NCI-H146 (cell line): ENCODE measurements at places on chromosomes 4 and X.

DNA sequence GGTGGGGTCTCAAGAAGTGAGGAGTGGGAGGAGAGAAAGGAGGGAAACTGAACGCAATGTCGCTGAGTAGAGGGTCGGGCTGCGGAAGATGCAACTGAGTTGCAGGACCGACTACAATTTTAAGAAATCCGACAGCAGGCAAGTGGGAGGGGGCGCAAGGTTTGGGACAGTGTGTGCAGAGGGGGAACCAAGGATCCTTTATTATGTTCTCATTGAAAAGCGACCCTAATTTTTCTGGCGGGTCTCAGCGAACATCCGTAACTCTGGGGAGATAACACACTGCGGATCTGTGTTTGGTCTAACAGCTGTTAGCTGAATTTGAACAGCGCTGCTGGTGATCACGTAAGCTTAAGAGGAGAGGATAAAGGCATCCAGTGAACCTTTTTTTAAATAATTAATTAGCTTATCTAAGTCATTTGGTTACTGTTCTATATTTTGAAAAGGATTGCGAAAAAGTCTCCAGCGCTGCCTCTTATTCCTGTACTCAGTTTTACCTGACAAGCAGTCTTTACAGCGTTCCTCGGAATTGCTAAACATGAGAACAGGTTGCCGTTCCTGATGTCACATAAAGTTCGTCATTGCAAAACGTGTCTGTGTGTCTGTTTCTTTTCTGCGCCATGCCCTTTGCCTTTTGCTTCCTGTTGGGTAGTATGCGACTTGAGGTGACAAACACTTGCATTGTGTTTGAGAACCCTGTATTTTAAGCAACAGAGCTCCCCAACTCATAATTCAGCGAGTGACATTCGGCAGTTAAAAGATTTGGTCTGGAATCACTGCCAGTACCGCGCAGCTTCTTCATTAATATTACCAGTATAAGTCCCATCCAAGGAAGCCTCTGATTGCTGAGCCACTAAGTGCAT lies 1.3 kb downstream of the HTR2C start:
- no peak for DNase-seq

DNA sequence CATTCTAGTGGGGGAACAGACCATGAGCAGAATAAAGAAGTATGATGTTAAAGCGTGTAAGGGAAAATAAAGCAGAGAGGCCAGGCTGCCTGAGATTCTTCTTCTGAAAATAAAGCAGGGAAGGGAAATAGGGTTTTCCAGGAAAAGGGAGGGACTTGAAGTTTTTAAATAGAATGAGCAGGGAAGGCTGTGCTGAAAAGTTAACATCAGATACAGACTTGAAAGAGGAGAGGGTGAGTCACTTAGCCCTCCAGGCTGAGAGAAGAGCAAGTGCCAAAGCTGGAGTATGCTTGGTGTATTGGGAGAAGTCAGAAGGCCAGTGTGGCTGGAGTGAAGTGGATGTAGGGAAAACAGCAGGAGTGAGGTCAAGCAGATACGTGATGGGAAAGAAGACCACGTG lies 10.0 kb upstream of the PLK4 start:
- DNase-seq: no peak

DNA sequence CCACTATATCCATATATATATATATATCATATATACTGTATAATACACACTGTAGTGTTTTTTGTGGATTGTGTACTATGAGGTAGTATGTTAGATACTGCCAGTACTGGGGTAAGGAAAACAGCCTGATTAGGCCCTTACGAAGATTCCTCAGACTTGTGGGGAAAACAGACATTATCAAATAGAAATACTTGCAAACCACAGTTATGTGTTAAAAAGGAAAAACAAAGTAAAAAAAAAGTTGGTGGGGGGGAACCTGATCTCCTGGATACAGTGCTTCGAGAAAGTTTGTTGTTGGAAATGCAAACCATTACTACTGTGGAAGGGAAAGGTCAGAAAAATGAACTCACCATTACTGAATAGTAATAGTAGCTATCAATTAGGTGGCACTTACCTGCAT lies 53.0 kb downstream of the PKD2 start:
- no peak for DNase-seq

DNA sequence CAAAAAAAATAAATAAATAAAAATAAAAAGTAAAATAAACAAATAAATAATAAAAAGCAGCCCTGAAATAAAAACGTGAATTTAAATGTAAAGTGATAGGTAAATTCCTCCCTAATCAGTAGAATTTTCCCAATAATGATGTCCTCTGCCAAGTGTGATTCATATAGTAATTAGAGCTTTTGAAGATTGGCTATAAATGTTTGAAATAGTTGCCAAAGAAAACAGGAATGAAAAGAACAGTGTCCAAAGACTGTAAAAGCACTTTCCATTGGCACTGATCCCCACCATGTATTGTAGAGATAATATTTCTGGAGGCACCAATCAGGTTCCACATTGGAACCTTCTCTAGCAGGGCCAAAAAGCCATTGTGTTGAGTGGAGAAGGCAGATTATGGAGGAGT lies 25.9 kb upstream of the SMARCAD1 start:
- no peak for DNase-seq

- no peak for DNase-seq
Measured at GRCh38 chrX:50971395-50971794, 60.9 kb downstream of the BMP15 start.

DNA sequence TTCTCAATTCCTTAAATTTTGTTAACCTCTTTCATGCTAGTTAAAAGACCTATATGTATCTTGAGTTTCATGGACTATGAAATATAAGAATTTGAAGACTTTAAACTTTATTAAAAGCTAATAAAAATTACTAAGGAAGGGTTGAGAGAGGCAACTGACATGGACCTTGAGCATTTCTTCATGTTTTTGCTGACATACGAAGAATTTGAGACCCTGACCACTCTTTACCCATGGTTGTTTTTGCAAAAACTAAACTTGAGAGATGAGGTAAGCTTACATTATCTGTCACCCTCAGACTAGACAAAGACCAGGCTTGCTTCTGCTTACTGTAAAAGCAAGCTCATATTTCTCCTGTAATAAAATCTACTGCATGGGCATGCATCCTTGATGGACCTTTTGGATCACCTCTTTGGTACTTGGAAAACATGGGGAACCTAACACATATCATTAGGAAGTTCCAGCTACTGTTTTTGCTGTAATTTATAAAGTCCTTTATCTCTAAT lies 338.2 kb upstream of the PABPC4L start:
- DNase-seq: no peak

DNA sequence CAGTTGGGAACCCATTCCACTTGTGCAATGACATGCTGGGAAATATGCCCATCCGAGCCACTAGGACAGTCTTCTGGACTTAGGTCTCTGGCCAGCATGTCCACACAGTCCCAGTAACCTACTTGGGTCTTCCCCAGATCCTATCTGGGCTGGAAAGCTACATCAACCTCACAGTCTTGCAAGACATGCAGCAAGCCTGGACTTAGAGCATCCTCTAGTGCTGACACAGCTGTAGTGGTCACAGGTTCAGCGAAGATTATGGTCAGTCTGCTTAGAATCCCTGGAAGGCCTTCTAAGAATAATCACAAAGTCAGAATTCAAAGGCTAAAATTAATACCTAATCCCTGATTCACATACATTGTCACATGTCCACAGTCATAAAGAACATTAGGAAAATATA lies 842.7 kb downstream of the STPG2 start:
- DNase-seq: no peak

- DNase-seq: no peak
Measured at GRCh38 chr4:137956256-137956655, 285.9 kb downstream of the SLC7A11 start.

GRCh38 chr4:123352240-123352945 lies 44.2 kb upstream of the SPRY1 start:
- no peak for DNase-seq

DNA sequence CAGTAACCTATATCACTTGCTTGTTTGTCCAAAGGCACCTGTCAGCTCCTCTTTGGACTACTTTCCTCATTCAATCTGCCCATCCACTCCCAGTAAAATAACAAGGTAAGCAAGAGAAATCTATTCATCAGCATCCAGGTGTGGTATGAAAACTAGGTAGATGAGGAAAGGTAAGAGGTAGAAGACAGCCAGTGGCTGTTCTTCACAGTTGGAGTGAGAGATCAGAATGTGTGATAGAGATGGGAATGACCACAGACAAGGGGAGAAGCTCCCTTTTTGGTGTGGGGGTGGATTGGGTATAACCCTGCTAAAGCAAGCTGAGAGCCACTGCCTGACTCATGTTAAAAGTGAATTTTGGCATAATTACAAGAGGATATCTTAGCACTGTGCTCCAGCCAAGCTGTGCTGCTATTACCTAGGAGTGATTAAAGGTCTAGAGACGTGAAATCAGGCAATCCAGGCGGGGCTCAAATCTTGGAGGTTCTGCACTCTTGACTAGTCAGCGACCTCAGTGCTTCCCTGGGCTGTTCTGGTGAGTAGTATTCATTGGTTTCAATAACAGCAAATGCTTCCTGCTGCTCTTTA lies 28.1 kb upstream of the RASL11B start:
- no peak for DNase-seq

- peak; percentile 76 for DNase-seq
Measured at GRCh38 chr4:172188248-172188988, 375.2 kb downstream of the GALNTL6 start.

- no peak for DNase-seq
Measured at GRCh38 chrX:15202454-15203177, 67.3 kb downstream of the ASB9 start.

DNA sequence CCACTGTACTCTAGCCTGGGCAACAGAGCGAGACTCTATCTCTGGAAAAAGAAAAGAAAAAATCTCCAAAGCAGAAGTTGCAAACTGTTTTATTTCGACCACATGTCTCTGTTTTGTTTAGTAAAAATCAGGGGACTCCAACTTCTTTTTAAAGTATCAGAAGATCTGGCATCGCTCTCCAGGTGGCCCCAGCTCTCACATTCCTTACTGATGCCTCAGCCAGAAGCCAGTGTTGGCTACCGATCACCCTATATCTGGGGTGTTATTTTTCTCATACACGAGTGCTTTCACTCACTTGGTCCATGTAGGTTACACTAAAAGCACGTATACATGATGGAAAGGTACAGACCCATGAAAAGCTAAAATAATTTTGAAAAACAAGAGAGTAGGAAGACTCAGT lies 8.3 kb downstream of the MPP1 start:
- no peak for DNase-seq

- peak; percentile 8 for DNase-seq
Measured at GRCh38 chrX:33434256-33435092, 223.1 kb upstream of the DMD start.

DNA sequence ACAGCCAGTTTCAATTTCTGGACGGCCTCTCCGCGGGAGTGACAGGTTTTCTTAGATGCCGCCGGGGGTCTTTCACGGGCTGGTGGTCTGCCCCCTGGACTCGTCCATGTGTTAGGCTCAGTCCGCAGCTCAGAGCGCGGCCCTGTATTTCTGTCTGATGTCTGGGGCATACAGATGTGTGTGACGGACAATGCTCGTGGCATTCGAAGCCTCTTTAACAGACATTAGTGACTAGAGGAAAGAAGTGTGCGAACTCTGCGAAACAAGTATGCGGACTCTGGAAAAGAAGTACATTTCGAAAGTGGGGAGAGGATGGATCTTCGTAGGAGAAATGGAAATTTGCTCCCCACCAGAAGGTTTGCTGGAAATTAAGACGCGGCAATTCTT lies 793 bp upstream of the DCUN1D4 start:
- DNase-seq: peak; percentile 48

DNA sequence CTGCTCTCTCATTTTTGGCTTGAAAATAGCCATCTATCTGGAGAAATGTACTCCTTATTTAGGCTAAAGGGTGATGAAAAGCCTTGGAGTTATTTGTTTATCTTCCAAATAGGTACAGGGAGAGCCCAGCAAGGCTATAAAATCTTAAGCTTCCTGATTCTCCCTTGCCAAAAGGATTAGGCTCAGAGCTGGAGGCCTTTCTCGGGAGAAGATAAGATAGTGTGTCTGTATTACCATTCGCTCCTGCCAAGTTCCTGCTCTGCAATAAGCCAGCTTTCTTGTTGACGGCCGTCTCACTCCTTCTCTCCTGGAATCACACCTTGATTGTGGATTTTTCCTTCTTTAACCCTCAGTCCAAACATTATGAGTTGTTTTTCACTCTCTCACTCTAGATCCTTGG lies 171.8 kb upstream of the TTC29 start:
- no peak for DNase-seq

DNA sequence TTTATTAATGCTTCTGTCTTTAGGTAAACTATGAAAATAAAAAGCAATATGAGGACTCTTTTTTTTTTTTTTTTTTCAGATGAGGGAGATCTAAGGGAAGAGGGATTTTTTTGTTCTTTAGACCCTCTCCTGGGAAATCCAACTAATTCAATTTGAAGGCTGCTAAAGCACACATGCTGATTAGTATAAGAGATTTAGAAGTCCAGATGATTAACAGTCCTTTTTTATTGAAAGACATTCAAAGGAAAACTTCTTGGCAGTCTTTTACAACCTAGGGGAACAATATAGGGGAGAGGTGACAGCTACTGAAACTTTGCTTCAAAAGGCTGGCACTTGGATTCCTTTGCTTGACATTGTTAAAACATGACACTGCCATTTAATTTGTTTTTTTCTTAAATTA lies 602.5 kb downstream of the RAPGEF2 start:
- DNase-seq: no peak

GRCh38 chr4:147985376-147985775 lies 253.5 kb downstream of the ARHGAP10 start:
- no peak for DNase-seq

GRCh38 chr4:7647600-7648543 lies 213.1 kb upstream of the PSAPL1 start:
- no peak for DNase-seq
